Forelimb muscle (tissue), 1 donor: ENCODE measurements at places on chromosomes 6 and 20.

GRCh38 chr20:61982191-61982950 lies 83.3 kb downstream of the TAF4 start:
- no peak for DNase-seq

DNA sequence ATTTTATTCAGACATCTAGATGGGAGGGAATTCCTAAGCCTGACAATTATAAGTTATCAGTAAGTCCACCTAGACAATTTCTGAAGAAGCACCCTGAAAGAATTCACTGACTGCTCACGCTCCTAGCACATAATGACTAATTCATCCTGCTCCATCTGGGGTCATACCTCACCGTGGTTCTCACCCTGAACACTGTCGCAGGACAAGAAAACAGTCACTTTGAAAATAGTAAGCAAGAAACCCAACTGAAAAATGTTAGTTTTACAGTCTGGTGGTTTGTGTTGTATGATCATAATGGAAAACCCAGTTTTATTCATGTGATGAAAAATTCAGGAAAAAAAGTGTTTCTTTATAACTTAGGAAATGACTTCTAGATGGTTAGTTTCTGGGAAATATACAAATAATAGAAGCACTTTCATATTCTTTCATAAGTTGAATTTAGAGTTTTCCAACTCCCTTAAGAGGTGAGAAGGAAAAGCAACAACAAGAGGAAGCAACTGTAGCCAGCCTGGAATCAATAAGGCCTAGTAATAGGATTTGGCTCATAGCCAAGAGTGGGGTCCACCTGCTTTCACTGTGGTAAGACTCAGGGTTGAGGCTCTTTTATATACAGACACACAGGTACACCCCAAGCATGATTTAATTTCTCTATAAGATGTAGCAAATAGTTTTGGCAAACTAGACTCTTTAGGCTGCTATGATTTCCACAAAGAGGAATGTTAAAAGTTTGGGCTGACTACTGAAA lies 94.1 kb downstream of the HIVEP2 start:
- DNase-seq, result no peak

GRCh38 chr6:57109880-57110279 lies 19.9 kb downstream of the ZNF451 start:
- no peak for DNase-seq

- no peak for DNase-seq
These were observed 76.1 kb downstream of the IRF4 start for GRCh38 chr6:467671-468082.

DNA sequence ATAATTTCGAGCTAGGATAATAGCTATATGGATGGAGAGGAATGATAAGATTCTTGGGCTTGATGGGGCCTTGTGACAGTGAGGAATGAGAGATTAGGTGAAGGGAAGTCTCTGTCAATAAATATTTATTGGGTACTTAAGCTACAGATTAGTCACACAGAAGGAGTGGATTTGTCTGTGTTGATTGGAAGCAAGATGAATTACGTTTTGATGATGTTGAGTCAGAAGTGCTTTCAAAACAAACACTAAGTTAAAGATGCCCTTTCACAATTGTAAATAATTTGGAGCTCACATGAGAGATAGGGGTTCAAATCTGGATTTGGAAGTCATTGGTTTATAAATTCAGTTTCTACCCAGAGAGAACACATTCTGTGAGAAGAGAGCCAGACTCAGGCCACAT lies 834.2 kb downstream of the KIF16B start:
- DNase-seq, result no peak

DNA sequence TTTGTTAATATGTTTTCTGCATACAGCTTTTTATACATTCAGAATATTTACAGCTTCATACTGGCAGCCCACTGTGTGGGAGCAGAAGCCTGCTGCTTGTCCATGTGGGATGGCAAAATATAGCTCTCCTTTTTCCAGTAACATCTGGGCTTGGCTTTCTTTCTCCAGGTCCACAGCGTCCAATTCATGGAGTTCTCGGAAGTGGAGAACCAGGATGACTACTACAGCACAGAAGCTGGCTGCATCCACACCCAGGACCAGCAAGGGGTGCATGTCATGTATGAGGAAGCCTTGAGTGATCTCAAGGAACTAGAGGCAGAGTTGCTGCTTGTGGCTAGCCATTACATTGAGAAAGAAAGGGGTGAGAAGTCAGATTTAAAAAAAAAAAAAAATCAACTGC lies 143.1 kb downstream of the CD164 start:
- no peak for DNase-seq
